ENCODE measurements at places on chromosomes 12 and 14.

- DNase-seq = no peak
Observed at GRCh38 chr12:49413010-49413409, 45.7 kb downstream of the SPATS2 start.

GRCh38 chr12:109612975-109613502, 39.4 kb downstream of the MVK start:
- no peak for DNase-seq

DNA sequence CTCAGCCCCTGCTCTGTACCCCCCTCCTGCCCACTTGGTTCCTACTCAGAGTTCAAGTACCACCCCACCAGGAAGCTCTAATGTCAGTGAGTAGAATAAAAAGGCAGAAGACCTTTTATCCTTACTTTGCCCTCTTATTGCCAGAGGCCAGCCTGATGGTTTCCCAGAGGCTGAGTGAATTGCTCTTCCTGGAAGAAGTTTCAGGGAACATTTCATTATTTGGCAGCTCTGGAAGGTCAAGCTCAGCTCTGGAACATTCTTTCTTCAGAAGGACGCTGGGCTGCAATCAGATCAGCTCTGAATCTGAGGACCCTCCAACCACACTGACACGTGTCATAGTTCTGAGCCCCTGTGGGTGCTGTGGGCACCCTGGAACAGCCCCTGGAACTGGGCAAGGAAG, 188.9 kb downstream of the ETV6 start:
- DNase-seq = no peak

DNA sequence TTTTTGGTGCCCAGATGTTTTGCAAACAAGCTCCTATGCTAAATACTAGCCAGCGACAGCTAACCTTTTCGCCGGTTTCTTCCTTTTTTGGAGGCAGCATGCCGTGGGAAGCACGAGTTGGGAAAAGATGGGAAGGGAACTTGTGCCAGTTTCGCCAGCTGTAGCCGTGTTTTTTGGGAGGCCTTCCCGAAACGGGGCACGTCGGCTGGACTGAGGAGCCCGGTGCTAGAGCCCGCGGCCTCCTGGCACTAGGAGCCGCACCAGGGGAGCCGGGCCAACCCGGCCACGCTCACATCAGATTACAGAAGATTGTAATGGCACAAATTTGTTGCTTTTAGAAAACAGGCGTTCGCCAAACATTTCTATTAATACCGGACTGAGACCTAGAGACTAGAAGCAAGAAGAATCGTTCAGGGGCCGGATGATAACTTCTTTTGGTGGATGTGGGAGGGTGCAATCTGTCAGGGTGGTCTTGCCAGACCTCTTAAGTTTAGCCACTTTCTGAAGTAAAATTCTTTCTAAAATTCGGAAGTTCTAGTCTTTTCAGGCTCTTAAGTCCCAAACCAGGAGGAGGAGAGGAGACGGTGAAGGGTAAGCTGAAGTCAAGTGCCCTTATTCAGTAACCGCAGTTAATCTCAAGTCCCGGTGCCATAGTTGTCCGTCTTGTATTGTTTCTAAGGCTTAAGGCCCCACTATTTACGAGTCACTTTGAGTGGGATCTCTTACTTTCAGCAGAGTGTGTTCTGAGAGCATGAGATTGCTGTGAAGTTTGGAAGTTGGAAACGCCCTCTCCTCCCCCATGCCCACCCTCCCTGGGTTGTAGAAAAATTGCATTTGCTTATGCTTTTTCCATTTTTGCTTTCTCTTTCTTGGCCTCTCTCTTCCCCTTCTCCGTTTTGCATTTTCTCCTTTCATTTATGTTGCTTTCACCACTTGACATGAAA, 1.3 kb downstream of the RASSF3 start:
- no peak for DNase-seq

DNA sequence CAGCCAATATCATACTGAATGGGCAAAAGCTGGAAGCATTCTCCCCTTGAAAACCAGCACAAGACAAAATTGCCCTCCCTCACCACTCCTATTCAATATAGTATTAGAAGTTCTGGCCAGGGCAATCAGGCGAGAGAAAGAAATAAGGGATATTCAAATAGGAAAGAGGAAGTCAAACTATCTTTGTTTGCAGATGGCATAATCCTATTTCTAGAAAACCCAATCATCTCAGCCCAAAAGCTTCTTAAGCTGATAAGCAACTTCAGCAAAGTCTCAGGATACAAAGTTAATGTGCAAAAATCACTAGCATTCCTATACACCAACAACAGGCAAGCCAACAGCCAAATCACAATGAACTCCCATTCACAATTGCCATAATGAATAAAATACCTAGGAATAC, 21.0 kb upstream of the ANP32D start:
- no peak for DNase-seq

- DNase-seq = no peak
Observed at GRCh38 chr14:95515080-95515489, 1.4 kb downstream of the SYNE3 start.

DNA sequence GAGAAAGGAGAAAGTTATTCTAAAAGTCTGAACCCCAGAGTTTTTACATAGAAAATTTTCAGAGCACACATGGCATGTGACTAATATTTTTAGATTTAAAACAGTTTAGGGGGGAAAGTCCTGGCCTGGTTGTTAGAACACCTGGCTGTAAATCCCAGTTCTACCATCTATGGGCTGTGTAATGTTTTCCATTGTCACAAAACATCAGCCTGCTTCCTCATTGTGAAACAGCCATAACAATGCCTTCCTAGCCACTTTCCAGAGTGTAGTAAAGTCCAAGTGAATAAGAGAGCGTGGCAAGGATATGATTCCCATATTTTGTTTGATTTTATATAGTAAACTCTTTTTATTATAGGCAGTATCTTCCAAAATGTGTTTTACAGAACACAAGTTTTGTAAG, 310.0 kb upstream of the DCN start:
- no peak for DNase-seq

DNA sequence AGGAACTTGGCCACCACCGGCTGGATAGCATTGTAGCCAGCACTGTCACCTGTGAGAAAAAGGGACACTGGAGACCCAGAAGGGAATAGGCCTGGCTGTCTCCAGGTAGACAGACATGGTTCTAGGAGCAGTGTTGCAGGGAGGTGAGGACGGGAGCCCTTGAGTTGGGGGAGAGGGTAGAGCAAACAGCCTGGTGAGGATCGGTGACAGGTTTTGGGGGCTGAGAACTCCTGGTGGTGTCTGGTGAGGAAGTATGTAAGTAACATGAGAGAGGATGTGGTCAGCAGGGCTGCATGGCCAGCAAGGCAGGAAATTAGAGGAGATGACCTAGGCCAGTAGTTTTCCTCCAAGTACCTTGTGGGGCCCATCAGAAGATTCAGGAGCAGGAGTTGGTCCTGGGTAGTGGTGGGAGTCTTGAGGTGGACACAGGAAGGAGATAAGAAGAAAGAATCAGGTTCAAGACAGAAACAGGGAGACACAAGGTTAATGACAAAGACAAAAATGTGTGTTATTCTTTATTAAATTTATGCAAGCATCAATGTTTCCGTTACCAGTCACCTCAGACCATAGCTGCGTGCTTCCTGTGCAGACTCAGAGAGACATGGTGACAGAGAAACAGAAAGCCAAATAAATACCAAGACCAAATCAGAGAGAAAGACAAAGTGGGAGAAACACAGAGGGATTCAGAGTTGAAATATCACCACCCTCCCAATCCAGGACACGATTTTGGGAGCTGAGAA, at the start of gene ARHGAP9:
Gene ARHGAP9, minus strand, starts transcription at position 491 of the 740 bp plus-strand sequence. Its CDS starts 460 bp downstream, at position 31.
- DNase-seq = no peak

DNA sequence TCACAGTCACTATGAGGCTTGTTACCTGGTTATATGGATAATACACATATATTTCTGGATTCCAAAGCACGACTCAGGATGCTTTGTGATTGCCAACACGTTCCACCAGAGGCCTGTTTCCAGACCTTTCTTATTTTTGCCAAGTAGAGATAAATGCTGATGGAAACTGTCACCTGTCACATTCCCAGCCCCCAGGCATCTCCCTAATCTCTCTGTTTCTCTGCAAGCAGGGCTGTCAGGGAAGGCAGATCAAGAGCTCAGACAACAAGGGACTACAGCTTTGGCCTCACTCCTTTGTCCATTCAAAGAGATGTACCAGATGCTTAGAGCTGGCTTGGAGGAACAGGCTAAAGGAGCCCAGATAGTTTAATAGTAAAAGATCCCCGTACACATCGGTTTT, 21.8 kb upstream of the DDHD1 start:
- no peak for DNase-seq

DNA sequence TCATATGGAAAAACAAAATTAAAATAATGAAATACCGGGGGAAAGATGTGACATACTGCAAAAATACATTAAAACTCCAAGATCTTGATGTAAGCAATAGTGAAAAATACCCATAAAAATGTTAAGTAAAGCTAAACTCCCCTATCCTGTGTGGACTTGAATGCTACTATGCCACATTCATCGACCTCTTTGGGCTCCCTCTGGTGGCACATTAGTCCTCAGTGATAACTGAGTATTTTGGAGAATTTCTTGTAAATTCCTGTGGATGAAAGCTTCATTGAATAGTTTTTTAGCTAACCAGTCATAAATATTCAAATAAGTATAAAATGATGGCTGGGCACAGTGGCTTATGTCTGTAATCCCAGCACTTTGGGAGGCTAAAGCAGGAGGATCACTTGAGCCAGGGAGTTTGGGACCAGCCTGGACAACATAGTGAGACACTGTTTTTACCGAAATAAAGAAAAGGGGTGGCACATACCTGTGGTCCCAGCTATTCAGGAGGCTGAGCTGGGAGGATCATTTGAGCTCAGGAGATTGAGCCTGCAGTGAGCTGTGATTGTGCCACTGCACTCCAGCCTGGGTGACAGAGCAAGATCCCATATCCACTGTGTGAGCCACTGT, 42.4 kb upstream of the SGPP1 start:
- DNase-seq = peak; percentile 7

DNA sequence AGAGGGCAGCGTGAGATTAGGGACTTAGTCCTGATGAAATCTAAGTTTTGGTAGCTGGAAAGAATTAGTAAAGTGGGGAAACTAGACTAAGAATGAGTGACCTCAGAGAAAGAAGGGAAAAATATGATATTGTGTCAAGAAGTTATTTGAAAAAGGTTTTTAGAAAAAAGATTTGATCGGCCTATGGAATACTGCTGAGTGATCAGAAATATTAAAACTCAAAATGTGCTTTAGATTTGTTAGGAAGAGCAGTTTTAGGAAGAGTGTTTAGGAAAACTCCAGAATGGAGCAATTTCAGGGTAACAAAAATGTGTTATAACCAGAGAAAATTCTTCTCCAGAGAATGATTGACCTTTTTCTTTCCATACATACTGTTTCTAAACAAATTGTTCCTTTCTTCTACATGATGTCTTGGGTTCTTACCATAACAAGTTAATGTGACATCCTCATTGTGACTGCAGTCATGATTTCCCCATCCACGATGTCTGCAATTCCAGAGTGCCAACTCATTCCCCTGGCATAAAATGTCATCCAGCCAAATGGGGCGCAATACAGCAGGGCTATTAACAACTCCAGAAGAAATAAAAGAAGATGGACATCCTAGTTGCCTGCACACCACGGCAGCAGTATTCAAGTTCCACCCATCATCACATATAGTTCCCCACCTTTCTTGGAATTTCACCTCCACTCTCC, 11.8 kb downstream of the CD163L1 start:
- no peak for DNase-seq

GRCh38 chr12:129068684-129069083, 215.4 kb downstream of the GLT1D1 start:
- DNase-seq = no peak

DNA sequence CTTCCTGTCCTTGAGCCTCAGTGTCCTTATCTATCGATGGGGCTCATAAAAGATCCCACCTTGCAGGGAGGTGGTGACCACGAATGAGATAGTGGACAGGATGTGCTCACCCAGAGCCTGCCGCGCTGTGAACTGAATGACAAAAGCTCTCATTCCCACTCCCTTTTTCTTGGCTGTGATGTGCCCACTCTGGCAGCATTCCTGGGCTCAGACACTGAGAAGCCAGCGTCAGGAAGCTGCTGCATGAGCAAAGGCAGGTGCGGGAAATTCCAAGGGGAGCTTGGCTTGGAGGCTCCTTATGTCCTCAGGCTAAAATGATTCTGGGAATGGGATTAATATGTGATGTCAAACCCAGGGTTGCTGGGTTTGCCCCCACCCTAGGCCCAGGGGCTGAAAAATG, 61.6 kb downstream of the EFCAB11 start:
- DNase-seq = no peak
